ENCODE measurements at places on chromosomes 2 and 18. TPM values are rescaled to one million over a fixed set of nuclear protein-coding genes. Genes with fewer than 3 reads are reported as not detected.

The ARHGEF33 gene
- total RNA-seq, result 0.82 TPM

The STPG4 gene
- 0.67 TPM for total RNA-seq

The ASPRV1 gene
- total RNA-seq, result 1.2 TPM

The HOXD8 gene
- 0.32 TPM for total RNA-seq

The XIRP2 gene
- total RNA-seq, result 0.23 TPM

The MPV17 gene
- 103 TPM for total RNA-seq

The CYS1 gene
- 0.93 TPM for total RNA-seq

The ALK gene
- total RNA-seq, result 0.70 TPM

The CLHC1 gene
- 9.7 TPM for total RNA-seq

The RSAD2 gene
- 12.5 TPM for total RNA-seq

The SETBP1 gene
- total RNA-seq, result 26.4 TPM

The AGXT gene
- not detected for total RNA-seq

The KCNIP3 gene
- 4.5 TPM for total RNA-seq

The RNU2-63P gene
- total RNA-seq, result not detected

The SLC9A4 gene
- not detected for total RNA-seq

The MCEE gene
- 18.5 TPM for total RNA-seq

The SH2D6 gene
- total RNA-seq, result 0.60 TPM

The ANKRD53 gene
- total RNA-seq, result 0.52 TPM

The GPR45 gene
- not detected for total RNA-seq

The KLHL41 gene
- total RNA-seq, result 1.5 TPM

The CCDC141 gene
- 29.6 TPM for total RNA-seq

All from left lung (tissue), 14 donors.